HFF-Myc (cell line): ENCODE measurements at places on chromosomes 16 and 17.
A peak's percentile ranks its signal among the peaks of the same experiment; 100 is the strongest.

GRCh38 chr17:80112471-80113032, 11.2 kb downstream of the GAA start:
- DNase-seq: no peak

DNA sequence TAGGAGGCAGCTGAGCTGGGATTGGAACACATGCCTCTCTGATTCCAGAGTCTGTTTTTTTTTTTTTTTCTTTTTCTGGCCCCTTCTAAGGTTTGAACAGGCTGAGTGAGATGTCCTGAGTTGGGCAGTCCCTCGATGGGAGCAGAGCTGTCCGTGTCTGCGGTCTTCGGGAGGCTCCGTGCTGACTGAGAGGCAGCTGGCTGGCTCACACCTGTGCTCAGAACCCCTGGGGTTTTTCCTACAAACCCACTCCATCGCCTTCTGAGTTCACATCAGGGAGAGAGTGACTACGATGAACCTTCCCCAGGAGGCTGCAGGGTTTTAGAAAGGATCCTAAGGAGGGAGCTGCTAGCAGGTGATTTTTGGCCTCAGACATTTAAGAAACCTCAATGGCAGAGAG, 92.5 kb downstream of the IRF8 start:
- no peak for DNase-seq

DNA sequence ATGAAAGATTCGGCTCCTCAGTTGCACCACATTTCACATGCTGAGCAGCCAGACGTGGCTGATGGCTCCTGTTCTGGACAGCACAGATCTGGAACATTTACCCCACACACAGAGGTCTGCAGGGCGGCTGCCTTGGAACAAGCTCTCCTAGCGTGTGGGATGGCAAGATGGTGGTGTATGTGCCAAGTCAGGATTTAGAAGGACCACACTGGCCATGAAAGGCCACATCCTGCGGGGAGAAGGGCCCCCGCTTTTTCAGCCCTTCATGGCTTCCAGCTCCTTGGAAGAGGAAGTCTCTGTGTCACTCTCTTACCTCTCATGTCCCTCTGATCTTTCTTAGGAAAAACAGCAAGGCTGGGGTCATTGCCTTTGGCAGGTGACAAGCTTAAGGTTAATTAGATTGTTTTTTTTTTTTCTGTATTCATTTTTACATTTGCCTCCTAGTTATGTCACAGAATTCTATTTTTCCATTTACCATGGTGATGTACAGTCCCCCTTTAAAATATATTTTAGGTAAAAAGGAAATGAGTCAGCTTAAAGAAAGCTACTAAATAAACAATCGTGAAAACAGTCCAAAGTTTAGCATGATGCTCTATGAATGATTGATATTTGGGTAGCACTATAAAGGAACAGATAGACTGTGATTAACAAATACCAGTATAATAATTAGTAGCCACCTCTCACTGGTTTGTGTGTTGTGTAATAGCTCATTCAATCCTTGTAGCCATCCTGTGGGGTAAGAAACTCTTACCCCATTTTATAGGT, 396.6 kb downstream of the CPPED1 start:
- DNase-seq: no peak

GRCh38 chr16:79599256-79599836, 1.2 kb downstream of the MAF start:
- DNase-seq: no peak

- DNase-seq: no peak
These were observed 28.4 kb downstream of the CD300LB start for GRCh38 chr17:74502861-74503260.

DNA sequence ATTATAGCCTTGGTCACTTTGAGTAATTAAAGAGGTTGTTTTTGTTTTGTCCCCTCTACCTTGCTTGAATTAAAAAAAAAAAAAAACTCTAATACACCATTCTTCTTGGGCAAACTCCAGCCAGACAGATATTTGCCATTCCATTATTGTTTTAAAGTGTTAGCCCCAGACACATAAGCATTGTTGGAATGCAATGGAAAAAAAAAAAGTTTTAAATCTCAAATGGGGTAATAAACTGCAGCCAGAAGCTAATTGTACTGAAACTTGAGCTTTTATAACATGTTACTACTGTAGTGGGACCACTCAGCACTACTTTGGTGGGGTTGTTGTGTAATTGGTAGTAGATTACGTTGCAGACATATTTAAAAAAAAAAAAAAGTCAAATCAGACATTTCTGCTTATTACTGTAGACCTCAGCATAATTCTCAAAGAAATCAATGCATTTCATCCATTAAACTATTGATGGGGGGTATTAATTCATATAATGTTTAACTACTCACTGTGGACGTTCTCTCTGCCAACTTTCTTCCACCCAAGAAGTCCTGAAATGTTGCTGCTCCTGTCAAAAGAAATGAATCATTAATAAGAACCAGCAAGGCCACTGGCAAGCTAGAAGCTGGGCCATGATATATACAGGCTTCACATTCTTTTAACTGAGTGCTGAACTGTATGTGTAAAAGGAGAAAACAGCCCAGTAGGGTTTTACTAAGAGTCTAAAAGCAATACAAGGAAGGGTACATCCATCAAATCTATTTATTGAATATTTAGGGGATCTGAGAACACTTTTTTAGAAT, 626.6 kb upstream of the SOX9 start:
- DNase-seq: no peak

- no peak for DNase-seq
These were observed 18.1 kb downstream of the C17orf100 start for GRCh38 chr17:6669479-6670212.

DNA sequence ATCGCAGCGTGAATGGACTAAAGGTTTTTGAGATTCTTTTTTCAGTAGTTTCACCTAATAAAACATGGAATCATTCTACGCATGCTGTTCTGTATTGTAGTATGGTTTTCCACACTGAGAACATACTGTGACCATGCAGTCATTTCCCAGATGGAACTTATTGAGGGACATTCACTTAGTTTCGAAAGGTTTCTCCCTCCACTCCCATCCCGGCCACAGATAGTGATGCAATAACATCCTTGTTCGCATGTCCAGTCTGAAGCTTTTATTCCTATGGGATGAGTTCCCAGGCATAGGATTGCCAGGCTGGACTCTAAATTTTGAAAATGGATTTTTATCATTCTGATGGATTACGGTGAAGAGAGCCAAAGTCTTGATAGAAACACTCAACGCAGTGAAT, 420.4 kb downstream of the WWOX start:
- DNase-seq: no peak

GRCh38 chr17:16911141-16911937, 60.6 kb downstream of the TNFRSF13B start:
- DNase-seq: no peak

GRCh38 chr17:78124081-78124835, 4.3 kb downstream of the TMC6 start:
- no peak for DNase-seq

- DNase-seq: no peak
These were observed 415.1 kb downstream of the NPIPA8 start for GRCh38 chr16:17921357-17921978.

DNA sequence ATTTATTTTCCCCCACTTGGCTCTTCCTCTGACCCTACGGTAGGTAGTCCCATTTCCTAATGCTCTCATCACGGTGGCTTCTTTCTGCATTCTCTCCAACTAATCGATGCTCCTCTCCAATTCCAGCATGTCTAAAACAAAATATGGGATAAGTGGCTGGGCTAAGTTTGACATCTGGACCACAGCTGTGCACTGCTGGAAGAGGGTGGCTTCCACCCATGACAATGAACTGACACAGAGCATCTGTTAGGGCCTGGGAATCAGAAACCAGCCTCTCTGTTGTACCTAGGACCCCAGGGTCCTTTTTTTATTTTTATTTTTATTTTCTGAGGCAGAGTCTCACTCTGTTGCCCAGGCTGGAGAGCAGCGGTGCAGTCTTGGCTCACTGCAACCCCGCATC, 29.0 kb upstream of the SLC39A11 start:
- DNase-seq: no peak

GRCh38 chr17:31596382-31597323, 205.2 kb downstream of the RAB11FIP4 start:
- DNase-seq: peak; percentile 85

GRCh38 chr16:82782715-82783251, 156.0 kb downstream of the CDH13 start:
- no peak for DNase-seq

GRCh38 chr17:50056217-50056960, 479 bp downstream of the ITGA3 start:
- no peak for DNase-seq

- no peak for DNase-seq
These were observed 981 bp upstream of the UNC13D start for GRCh38 chr17:75845058-75845711.

DNA sequence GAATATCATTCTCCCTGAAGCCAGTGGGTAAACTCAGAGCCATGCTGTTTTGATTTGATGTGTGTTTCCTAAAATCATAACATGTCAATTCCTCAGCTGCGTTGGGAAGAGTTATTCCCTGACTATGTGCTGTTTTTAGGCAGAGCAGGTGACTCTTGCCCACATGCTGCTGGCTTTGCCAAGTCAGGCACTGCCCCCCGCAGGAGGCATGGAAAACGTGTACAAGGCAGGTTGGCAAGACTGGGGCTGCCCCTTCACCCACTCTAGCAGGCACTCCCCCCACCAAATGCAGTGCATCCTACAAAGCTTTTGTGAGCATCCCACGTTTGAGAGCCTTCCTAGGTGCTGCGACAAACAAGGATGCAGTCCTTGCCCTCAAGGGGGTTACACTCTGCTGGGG, 38.3 kb upstream of the NAT9 start:
- DNase-seq: no peak

DNA sequence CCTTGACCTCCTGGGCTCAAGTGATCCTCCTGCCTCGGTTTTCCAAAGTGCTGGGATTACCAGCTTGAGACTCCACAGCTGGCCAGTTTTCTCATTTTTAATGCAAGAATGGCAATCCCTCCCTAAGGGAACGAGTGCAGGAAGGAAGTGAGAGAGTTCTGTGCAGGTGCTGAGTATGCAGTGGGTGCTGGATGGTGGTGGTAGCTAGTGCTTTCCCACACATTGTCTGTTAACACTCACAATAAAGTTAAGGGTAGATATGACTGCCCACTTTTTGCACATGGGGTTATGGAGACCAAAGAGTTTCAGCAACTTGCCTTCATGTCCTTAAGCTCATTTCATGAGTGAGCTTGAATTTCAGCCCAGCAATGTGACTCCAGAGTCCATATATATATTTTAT, 18.5 kb downstream of the RGS9 start:
- no peak for DNase-seq

- no peak for DNase-seq
These were observed 78.8 kb downstream of the BMERB1 start for GRCh38 chr16:15513156-15513555.

DNA sequence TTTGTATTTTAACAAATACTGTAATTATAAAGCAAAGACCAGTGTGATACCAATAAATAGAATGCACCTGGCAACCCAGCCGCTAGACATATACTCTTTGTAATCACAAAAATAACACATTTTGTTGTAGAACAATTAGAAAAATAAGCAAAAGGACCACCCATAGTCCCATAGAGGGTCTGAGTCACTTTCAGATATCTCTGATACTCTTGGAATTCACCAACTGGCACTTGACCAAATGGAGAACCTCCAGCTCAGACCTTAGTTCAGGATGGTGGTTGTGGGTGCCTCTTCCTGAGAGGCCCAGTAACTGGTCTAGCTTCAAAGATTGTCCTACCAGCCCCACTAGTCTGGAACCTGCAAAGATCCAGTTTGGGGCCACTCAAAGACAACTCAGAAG, 789 bp upstream of the TERF2 start:
- no peak for DNase-seq

- DNase-seq: peak; percentile 60
These were observed 99.9 kb upstream of the CORO6 start for GRCh38 chr17:29722411-29723198.

GRCh38 chr16:10579965-10580882, at the start of gene EMP2:
Gene EMP2 (minus strand): TSS chr16:10580598. CDS start chr16:10547617, 32,981 bp downstream.
- DNase-seq: no peak

- no peak for DNase-seq
These were observed 43.1 kb downstream of the HLF start for GRCh38 chr17:55307879-55308278.

DNA sequence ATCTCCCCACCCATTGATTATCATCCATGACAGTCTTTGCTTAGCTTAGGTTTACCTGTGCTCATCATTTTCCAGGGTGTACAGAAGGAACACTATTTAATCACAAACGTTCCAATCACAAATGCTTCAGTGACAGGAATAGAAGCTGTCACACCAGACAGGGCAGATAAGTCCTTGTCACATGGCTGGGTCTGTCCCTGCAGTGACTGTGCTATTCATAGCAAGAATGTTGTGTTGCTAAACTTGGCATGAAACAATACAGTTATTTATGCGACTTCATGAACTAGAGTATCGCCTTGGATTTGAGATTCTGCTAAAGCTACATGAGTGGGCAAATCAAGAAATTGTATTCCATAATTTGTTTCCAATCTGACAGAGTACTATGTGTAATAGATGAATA, 108.4 kb downstream of the CDH13 start:
- DNase-seq: no peak

DNA sequence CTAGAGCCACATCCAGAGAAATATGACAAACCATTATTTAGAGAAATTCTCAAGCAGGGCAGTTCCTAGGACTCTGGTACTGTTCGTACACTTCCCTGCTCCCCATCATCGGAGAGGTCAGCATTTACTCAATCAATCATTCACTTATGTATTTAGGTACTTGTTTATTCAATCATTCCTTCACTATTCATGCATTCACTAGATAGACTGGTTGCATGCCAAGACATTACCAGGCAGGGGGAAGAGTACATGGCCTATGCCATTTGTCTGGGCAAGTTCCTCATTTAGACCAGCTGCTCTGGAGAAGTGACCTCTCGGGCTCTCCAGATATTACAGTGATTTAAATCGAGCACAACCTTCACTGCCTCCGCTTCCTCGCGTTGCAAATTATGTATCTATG, 603.4 kb downstream of the KCNJ2 start:
- DNase-seq: no peak

DNA sequence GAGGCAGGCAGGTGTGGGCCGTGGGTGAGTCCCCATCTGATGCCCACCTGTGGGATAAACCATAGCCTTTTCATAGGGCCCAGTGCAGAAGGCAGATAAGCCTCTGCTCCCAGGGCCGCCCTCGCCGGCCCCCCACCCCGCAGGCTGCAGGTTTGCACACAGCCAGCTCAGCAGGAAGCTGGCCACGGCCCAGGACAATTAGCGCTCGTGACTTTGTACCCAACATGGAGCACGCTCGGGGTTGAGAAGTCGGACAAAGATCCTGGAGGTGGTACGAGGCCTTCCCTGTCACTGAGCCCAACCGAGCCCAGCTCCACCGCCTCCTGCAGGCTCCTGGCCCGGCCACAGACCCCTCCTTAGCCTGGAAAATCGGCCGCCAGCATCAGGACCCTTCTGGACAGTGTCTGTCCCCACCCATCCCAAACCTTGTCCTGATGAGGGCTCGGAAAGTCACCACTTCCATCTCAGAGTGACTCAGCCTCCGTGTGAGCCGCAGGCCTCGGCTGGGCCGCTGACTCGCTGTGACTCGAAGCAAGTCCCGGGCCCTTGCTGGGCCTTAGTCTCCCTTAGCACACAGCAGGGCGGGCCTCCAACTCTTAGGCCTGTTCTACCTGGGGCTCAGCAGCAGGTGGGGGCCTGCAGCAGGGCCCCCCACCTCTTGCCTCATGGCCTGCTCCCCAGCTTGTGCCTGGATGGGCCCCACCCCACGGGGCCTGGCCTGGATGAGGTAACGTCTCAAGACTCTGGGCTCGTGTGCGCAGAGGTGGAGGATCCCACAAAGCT, 22.7 kb downstream of the FAM83G start:
- DNase-seq: no peak
